Left cardiac atrium (tissue), 4 donors: ENCODE measurements at places on chromosomes 13 and 19. TPM values are rescaled to one million over a fixed set of nuclear protein-coding genes. Genes with fewer than 3 reads are reported as not detected.

APC2 gene
- total RNA-seq = 0.21 TPM

KLF5 gene
- total RNA-seq = 0.73 TPM

TNFSF11 gene
- not detected for total RNA-seq

CLC gene
- total RNA-seq = not detected

OR7G3 gene
- total RNA-seq = not detected

KLK2 gene
- total RNA-seq = not detected

N4BP2L2 gene
- 126 TPM for total RNA-seq

FBN3 gene
- total RNA-seq = not detected

NAPSA gene
- 0.47 TPM for total RNA-seq

SMIM44 gene
- total RNA-seq = not detected

RYR1 gene
- 1.3 TPM for total RNA-seq

CEACAM3 gene
- total RNA-seq = 0.29 TPM

MAP2K7 gene
- total RNA-seq = 25.8 TPM

GCDH gene
- total RNA-seq = 26.1 TPM

SIGLECL1 gene
- not detected for total RNA-seq

FCAR gene
- total RNA-seq = 0.65 TPM

NKPD1 gene
- 0.05 TPM for total RNA-seq

PRSS57 gene
- not detected for total RNA-seq

PEAK3 gene
- total RNA-seq = 2.3 TPM

TMEM238 gene
- total RNA-seq = 0.84 TPM

KLK6 gene
- not detected for total RNA-seq

WIZ gene
- total RNA-seq = 26.9 TPM

ZNF528 gene
- total RNA-seq = 13.7 TPM

TPTE2 gene
- total RNA-seq = not detected

DCT gene
- total RNA-seq = 0.09 TPM

RXFP2 gene
- total RNA-seq = not detected

POU2F2 gene
- total RNA-seq = 1.2 TPM

MEIOSIN gene
- 0.24 TPM for total RNA-seq

CEBPG gene
- 16.6 TPM for total RNA-seq

TNFSF13B gene
- total RNA-seq = 5.9 TPM

RFX1 gene
- total RNA-seq = 12.3 TPM

ZNF491 gene
- 1.6 TPM for total RNA-seq

PCSK4 gene
- total RNA-seq = 0.89 TPM

NXNL1 gene
- total RNA-seq = not detected

KPTN gene
- 10.5 TPM for total RNA-seq

ZNF135 gene
- 3.4 TPM for total RNA-seq

SIGLEC8 gene
- total RNA-seq = not detected

SLAIN1 gene
- total RNA-seq = 9.1 TPM

TEX101 gene
- total RNA-seq = not detected

ZSCAN18 gene
- total RNA-seq = 54.0 TPM
